T-helper 2 cell (primary cell): ENCODE measurements at places on chromosomes 1 and 21.
A peak's percentile ranks its signal among the peaks of the same experiment; 100 is the strongest.

GRCh38 chr1:75310067-75310466 lies 175.9 kb downstream of the LHX8 start:
- DNase-seq = no peak

GRCh38 chr21:46559291-46559983 lies 45.4 kb downstream of the S100B start:
- DNase-seq = peak; percentile 87

GRCh38 chr1:97918961-97919360 lies 1.9 kb downstream of the DPYD start:
- DNase-seq = no peak

DNA sequence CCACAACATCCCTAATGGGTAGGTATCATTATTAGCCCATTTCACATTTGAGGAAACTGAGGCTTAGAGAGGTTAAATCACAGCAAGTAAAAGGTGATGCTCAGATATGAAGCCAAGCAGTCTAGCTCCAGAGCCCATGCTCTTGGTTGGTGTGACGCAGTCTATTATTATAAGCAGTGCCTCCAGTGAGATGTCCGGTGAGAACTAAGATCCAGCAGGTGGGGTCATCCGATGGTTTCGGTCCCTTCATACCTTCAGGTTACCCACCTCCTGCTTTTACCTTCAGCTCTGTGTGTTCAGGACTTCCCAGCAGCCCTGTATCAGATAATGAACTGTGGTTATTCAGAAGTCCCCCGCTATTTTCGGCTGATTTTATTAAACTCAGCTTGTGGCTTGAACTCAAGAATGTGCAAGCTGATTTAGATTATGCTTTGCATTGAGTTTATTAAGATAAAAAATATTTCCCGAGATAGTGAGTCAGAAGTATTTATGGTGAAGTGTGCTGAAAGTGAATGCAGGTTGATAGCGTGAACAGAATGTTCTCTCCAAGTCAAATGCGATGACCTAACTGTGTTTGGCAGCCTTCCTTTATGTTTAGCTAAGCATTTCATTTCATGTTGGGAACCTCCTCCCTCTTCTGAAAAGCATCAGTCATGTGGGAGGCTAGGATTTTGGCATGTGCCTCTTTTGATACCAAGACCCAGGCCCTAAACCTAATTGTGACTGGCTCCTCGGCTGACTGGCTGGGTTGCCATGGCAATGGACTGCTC lies 160.9 kb upstream of the UBE2U start:
- DNase-seq = no peak

- no peak for DNase-seq
These were observed 19.5 kb downstream of the A3GALT2 start for GRCh38 chr1:33301273-33301984.

- DNase-seq = no peak
These were observed 25.3 kb downstream of the DTL start for GRCh38 chr1:212060632-212061472.

GRCh38 chr1:116763787-116764465 lies 9.7 kb downstream of the CD2 start:
- no peak for DNase-seq

DNA sequence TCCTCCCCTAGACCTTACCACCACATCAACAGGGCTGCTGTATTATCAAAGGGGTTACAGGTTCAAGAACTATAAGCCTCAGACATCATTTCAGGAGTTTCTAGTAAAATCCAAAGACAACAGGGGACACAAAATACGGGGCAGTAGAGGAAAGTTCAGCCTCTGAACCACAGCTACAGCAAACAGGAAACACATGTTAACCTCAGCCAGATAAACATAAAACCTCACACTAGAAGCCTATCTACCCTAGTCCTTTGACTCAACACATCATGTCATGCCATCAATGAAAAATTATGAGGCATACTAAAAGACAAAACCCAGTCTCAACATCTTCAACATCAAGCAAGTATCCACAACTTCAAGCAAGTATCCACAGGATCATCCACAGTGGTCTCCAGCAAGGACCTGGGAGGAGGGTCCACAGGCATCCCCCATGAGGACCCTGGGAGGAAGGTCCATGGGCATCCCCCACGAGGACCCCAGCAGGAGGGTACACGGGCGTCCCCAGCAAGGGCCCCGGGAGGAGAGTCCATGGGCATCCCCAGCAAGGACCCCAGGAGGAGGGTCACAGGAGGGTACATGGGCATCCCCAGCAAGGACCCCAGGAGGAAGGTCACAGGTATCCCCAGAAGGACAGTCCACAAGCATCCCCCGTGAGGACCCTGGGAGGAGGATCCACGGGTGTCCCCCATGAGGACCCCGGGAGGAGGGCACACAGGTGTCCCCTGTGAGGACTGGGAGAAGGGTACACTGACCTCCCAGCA lies 440.0 kb downstream of the MATN1 start:
- no peak for DNase-seq

DNA sequence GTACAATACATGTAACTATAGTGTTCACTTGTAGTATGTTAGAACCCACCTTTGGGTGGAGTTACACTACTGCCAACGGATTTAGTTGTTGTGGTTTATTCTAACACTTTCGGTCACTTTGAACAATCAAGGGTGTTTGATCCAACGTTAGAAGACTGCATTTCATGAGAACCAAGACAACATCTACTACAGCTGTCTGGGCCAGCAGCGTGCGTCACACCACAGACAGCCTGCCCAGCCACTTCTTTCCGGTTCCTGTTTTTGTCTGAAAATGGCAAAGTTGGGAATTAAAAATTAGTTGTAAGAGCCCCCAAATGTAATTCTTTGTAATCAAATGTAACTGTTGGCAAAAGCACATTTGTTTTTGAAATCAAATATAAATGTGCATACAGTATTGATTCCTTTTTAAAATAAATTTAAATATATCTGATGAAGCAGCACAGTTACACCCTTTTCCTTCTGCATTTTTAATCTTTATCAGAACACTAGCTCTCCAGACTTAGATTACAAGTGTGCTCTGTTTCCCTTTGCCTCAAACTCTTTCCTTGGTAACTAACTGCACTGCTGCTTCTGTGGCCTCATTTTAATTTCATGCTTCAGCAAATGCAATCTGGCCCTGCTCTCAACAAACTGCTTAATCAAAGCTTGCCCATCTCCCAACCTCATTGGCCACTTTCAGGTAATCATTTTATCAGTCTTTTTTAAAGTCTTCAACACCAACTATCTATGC lies 86.6 kb upstream of the DPH5 start:
- peak; percentile 99 for DNase-seq

GRCh38 chr1:47650205-47650604 lies 212.4 kb downstream of the FOXD2 start:
- no peak for DNase-seq

- DNase-seq = no peak
These were observed 8.5 kb downstream of the CENPS start for GRCh38 chr1:10438677-10439163.

DNA sequence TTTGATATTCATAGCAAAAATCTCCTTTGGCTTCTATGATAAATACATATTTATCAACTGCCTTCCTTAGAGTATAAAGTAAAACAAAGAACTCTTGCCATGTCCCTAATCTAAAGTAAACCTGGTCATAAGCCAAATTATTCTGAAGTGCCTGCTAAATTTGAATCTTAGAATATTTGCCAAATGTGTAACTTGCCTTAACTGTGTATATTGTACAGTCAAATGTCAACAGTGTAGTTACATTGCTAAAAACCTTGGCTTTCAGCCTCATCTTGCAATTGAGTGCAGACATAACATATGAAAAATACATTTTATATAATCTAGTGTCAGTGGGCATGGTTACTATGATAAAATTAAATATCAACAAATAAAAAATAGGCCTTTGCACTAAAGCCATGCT lies 583.4 kb upstream of the ADAMTS5 start:
- no peak for DNase-seq

- no peak for DNase-seq
These were observed 390.5 kb downstream of the PLPP3 start for GRCh38 chr1:56188855-56189254.

- peak; percentile 41 for DNase-seq
These were observed 9.2 kb upstream of the CBR3 start for GRCh38 chr21:36125512-36126207.

GRCh38 chr1:117173006-117173405 lies 37.7 kb downstream of the VTCN1 start:
- DNase-seq = no peak

DNA sequence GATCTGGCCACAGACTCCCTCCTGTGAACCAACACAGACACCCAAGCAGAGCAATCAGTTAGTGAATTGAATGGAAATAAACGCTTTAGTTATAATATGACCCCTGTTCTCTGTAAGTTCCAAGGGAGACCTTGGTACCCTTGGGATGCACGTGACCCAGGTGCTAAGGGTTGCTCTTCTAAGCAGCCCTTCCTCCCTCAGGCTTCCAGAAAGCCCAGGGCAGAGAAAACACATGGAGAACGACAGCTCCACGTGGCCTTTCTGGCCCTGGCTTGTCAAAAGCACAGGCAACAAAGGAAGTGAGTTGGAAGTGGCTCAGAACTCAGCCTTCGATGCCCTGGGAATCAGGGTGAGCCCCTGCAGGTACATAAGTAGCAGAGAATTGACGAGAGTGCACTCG lies 57.4 kb downstream of the LACTBL1 start:
- DNase-seq = no peak

DNA sequence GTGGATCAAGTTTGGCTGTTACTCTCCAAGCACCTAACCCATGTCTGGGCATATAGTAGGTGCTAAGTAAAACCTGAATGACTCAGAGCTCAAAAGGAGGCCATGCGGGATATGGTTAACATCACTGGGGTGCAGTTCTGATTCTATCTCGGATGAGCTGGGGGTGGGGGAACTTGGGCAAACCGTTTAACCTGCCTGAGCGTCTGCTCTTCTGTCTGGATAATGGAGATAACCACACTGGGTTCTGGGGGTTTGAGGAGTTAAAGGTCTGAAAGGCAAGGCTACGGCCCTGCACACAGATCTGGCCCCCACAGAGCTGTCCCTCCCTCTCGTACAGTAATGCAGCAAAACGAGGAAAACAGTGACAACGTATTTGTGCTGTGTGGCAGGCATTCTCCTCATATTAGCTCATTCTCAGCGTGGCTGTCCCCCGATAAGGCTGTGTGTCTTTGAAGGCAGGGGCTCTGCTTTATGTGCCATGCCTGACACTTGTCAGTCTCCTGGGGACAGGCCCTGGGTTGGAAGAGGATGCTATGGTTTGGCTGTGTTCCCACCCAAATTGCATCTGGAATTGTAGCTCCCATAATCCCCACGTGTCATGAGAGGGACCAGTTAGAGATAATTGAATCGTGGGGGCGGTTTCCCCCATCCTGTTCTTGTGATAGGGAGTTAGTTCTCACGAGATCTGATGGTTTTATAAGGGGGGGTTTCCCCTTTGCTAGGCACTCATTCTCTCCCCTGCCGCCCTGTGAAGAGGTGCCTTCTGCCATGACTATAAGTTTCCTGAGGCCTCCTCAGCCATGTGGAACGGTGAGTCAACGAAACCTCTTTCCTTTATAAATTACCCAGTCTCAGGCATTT lies 6.8 kb upstream of the ALDH4A1 start:
- peak; percentile 64 for DNase-seq

GRCh38 chr1:221268295-221268694 lies 389.1 kb downstream of the HLX start:
- no peak for DNase-seq

DNA sequence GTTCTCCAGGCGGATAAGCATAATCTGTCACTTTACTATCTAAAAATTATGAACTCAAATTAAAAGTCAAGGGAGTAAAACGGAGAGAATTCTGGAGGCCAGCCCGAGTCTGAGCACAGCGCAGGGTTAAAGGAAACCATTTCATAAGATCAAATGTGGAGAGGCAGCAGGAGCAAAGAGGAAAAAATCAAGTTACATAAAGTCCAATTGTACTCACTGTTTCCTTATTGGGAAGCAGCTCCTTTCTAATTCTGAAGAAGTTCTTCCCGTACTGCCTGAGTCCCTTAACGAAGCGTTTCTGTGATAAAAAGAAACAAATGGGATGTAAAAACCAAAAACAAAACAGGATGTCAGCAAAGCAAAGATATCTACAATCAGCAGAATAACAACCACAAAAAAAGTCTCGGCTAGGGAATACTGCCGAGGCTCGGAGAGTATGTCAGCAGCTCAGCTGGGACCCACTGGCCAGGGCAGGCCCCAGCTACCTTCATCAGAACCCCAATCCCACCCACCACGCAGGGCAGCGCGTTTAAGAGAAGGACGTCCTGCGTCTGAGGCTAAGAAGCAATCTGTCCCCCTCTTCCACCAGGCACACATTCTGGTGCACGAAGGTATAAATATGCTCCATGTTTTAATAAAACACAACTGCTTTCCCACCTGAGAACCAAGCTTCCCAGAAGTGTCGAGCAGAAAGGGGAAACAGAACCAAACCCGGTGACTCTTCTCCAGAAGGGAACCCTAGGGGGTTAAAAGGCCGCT lies 104.8 kb downstream of the SLC45A1 start:
- DNase-seq = peak; percentile 43

DNA sequence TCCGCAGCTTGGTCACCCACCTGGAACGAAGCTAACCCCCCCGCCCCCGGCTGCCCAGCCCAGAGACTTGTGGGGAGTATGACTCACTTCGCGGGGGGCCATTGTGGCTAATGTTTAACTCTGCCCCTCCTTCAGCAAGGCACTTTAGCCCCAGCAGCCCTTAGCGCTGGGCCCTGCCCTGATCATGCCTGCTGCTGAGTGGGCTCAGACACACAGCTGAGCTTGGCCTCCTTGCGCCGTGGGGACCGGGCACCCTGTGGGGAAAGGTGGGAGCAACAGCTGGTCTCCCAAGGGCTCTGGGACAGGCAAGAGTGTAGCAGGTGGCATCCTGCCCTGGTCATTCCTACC lies 6.3 kb upstream of the LAD1 start:
- DNase-seq = no peak
